ENCODE measurements at places on chromosomes 2 and 18. TPM values are rescaled to one million over a fixed set of nuclear protein-coding genes. Genes with fewer than 3 reads are reported as not detected.

- no peaks in the 10 kb centered on the region for H3K27me3 ChIP-seq
- H3K4me3 ChIP-seq, result no peak overlapping the region
- H3K36me3 ChIP-seq, result no peaks in the 10 kb centered on the region
- DNase-seq, result no peak
These were observed 17.0 kb upstream of the MAPRE2 start for GRCh38 chr18:35024196-35024595.

GRCh38 chr2:77999376-77999775 lies 477.2 kb upstream of the LRRTM4 start:
- no peaks in the 10 kb centered on the region for H3K36me3 ChIP-seq
- H3K4me1 ChIP-seq, result no peaks in the 10 kb centered on the region
- H3K4me3 ChIP-seq, result no peak overlapping the region
- no peak overlapping the region for H3K27ac ChIP-seq

GRCh38 chr2:11481789-11482472 lies 16.0 kb upstream of the E2F6 start:
- H3K27ac ChIP-seq, result no peak overlapping the region
- H3K27me3 ChIP-seq, result peaks cover 28% of the 10 kb centered on the region
- H3K4me1 ChIP-seq, result no peaks in the 10 kb centered on the region
- no peaks in the 10 kb centered on the region for H3K36me3 ChIP-seq

- H3K4me3 ChIP-seq, result no peak overlapping the region
- DNase-seq, result no peak
- no peaks in the 10 kb centered on the region for H3K27me3 ChIP-seq
- no peak overlapping the region for H3K27ac ChIP-seq
- no peaks in the 10 kb centered on the region for H3K36me3 ChIP-seq
- H3K4me1 ChIP-seq, result no peaks in the 10 kb centered on the region
These were observed 416.6 kb downstream of the RAD51AP2 start for GRCh38 chr2:17101596-17101995.

- H3K4me3 ChIP-seq, result no peak overlapping the region
- no peak for DNase-seq
- no peaks in the 10 kb centered on the region for H3K4me1 ChIP-seq
- no peaks in the 10 kb centered on the region for H3K36me3 ChIP-seq
- no peaks in the 10 kb centered on the region for H3K27me3 ChIP-seq
These were observed 841.4 kb upstream of the VRK2 start for GRCh38 chr2:57205241-57205640.

DNA sequence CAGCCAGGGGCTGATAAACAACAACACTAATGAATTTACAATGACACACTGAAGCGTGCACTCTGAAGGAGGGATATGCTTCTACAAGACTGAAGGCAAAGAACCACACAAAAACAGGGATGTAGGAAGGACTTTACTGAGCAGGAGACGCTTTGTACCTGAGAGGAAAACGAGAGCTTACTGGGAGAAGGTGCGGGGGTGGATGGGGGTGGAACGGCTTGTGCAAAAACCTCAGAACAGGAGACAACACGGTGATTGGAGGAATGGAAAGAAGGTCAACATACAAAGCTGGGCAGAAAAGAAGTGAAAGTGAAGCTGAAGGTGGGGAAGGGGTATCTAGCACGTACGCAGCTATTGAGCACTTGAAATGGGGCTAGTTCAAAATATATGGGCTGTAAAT lies 93.1 kb downstream of the SLC8A1 start:
- no peak overlapping the region for H3K4me3 ChIP-seq
- DNase-seq, result no peak
- no peaks in the 10 kb centered on the region for H3K4me1 ChIP-seq
- H3K27me3 ChIP-seq, result no peaks in the 10 kb centered on the region
- no peaks in the 10 kb centered on the region for H3K36me3 ChIP-seq
- H3K27ac ChIP-seq, result no peak overlapping the region

GRCh38 chr2:10781746-10782145 lies 30.8 kb downstream of the PDIA6 start:
- no peak overlapping the region for H3K4me3 ChIP-seq
- DNase-seq, result no peak
- no peaks in the 10 kb centered on the region for H3K4me1 ChIP-seq
- H3K36me3 ChIP-seq, result peaks cover 46% of the 10 kb centered on the region

DNA sequence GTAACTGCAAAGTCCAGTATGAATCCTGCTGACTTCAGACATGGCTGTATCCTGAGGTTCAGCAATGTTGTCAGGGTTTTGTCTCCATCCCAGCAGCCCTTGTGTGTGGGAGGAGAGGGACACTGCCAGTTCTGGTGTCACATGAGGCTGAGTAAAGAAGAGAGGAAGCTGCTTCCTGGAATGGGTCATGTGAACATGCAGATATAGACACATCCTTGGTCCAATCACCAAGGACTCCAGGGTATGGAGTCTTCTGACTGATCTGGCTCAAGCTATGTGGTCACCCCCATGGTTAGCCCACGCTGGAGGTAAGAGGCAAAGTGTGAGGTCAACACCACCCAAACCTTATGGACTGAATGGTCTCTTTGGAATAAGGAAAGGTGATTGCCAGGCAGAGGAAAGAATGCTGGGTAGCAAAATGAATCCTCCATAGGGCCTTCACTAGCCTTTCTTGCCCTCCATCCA lies 134.4 kb upstream of the SLC1A4 start:
- H3K27me3 ChIP-seq, result no peaks in the 10 kb centered on the region
- no peaks in the 10 kb centered on the region for H3K36me3 ChIP-seq
- H3K4me3 ChIP-seq, result no peak overlapping the region
- no peak for DNase-seq

DNA sequence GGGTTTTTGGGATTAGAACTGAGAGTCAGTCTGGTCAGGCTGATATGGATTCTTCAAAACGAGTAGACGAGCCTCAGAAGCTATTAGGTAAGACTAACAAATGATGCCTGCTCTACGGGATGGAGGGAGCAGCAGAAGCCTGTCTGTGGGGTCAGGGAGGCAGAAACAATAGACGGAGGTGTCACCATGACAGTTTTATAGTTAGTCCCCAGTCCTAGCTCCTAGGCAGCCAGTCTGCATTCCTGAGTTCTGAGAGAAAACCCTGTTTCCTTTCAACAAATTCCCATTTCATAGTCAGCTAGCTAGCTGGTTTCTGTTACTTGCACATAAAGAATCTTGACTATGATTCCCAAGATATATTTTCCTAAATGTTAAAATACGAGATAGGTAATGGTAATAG lies 542.1 kb downstream of the PID1 start:
- H3K4me1 ChIP-seq, result no peaks in the 10 kb centered on the region
- H3K4me3 ChIP-seq, result no peak overlapping the region
- no peaks in the 10 kb centered on the region for H3K27me3 ChIP-seq

DNA sequence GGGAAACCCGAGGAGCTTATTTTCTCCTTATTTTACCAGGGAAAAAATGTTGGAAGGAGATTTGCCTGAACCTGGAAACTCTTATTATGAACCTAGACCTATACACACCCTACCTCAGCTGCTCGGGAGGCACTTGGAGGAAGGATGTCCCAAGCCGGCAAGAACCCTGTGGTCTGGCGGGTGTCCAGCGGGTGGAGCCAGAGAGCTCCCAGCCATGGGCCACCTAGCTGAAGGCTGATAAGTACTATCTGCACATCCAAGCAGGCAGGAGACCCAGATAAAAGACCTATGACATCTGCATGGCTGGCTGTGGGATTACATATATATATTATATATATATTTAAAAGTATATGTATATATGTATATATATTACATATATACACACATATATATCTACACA lies 1.1 kb upstream of the SLC14A1 start:
- H3K27ac ChIP-seq, result no peak overlapping the region
- H3K36me3 ChIP-seq, result no peaks in the 10 kb centered on the region
- H3K4me3 ChIP-seq, result no peak overlapping the region
- H3K27me3 ChIP-seq, result no peaks in the 10 kb centered on the region

DNA sequence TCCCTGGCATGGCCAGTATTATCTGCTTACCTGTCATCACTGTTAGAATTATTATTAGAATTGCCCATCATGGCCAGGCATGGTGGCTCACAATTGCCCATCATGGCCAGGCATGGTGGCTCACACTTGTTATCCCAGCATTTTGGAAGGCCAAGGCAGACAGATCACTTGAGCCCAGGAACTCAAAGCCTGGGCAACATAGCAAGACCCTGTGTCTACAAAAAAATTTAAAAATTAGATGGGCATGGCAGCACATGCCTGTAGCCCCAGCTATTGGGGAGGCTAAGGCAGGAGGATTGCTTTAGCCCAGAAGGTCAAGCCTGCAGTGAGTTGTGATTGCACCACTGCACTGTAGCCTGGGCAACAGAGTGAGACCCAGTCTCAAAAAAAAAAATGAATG lies 27.4 kb upstream of the ID2 start:
- no peaks in the 10 kb centered on the region for H3K27me3 ChIP-seq
- no peak overlapping the region for H3K27ac ChIP-seq
- H3K4me1 ChIP-seq, result no peaks in the 10 kb centered on the region
- DNase-seq, result no peak

PRLH gene
- not detected for total RNA-seq

CFAP221 gene
- total RNA-seq, result not detected

GPR45 gene
- not detected for total RNA-seq

SRD5A2 gene
- not detected for total RNA-seq

ZBTB7C gene
- total RNA-seq, result 0.13 TPM

TMEM37 gene
- not detected for total RNA-seq
